Colonic mucosa (tissue), 4 donors: ENCODE measurements at places on chromosomes 11 and 22. TPM values are rescaled to one million over a fixed set of nuclear protein-coding genes. Genes with fewer than 3 reads are reported as not detected.

The NTM gene
- total RNA-seq, result 1.6 TPM

The KDM4F gene
- total RNA-seq, result not detected

The EFCAB6 gene
- total RNA-seq, result 0.80 TPM

GRCh38 chr11:81197396-81197795 is 1536.3 kb downstream of the FAM181B start:
- no peak for DNase-seq

DNA sequence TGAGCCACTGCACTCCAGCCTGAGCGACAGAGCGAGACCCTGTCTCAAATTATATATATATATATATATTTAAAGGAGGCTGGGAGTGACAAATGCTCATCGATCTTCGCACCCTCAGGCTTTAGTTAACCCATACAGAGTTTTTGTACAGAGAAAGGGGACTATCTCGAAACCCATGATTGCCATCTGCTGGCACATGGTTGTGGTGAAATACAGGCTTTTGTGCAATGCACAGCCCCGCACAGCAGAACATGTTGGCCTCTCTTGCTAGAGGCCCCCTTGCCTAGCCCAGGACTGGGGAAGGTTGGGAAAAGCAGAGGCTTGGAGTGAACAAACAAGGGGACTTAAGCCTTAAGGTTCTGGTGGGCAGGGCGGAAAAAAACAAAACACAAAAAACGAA is 3.6 kb downstream of the MYBPC3 start:
- no peak for DNase-seq

- DNase-seq, result no peak
Measured at GRCh38 chr22:38032681-38033521, 24.3 kb upstream of the PICK1 start.

- no peak for DNase-seq
Measured at GRCh38 chr22:19590696-19591095, 66.5 kb upstream of the CLDN5 start.

DNA sequence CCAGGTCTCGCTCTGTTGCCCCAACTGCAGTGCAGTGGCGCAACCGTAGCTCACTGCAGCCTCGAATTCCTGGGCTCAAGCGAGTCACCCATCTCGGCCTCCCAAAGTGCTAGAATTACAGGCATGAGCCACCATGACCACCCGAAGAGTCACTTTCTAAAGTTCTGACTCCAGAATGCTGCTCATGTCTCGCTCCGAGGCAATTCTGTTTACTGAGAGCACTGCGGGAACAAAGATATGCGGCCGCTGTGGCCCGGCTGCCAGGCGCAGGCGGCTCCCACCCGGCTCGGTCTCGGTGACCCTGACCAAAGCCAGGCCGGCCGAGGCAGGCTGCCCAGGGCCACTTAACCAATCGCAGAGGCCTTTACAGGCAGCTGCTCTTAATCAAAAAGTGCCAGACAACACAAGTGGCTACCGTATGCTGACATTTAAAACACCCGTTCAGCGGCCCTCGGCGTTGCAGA is 78.7 kb downstream of the PHF21B start:
- no peak for DNase-seq

- DNase-seq, result no peak
Measured at GRCh38 chr22:28030473-28030872, 111.4 kb upstream of the PITPNB start.

DNA sequence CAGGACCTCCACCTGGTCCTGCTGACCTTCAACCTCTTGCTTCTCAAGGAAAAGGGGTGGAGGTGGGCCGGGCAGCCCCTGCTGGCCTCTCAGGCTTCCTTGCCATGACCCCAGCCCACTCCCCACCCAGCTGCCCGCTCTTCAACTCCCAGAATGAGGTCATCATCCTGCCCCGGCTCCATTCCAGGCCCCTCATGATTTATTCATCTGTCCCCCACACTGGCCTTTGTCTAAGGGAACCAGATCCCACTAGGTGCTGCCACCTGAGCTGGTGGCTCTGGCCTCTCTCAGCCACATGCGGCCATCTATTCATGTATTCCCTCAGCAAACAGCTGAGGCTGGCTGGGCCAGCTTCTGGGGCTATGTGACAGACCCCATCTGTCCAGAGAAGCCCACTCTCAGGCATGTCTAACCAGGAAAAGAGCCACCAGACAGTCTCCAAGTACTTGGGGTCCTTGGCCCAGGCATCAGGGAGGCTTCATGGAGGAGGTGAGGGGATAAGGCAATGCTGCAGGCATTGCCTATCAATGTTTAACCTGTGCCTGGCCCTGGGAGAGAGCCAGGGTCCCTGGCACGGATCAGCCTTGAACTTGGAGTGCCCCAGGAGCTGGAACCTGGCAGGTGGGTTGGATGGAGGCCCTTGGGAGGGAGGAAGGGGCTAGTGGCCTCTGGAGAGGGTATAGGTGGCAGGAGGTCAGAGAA is 2.2 kb upstream of the CABP2 start:
- no peak for DNase-seq

- DNase-seq, result peak; percentile 22
Measured at GRCh38 chr11:1302041-1302460, 7.4 kb downstream of the TOLLIP start.

DNA sequence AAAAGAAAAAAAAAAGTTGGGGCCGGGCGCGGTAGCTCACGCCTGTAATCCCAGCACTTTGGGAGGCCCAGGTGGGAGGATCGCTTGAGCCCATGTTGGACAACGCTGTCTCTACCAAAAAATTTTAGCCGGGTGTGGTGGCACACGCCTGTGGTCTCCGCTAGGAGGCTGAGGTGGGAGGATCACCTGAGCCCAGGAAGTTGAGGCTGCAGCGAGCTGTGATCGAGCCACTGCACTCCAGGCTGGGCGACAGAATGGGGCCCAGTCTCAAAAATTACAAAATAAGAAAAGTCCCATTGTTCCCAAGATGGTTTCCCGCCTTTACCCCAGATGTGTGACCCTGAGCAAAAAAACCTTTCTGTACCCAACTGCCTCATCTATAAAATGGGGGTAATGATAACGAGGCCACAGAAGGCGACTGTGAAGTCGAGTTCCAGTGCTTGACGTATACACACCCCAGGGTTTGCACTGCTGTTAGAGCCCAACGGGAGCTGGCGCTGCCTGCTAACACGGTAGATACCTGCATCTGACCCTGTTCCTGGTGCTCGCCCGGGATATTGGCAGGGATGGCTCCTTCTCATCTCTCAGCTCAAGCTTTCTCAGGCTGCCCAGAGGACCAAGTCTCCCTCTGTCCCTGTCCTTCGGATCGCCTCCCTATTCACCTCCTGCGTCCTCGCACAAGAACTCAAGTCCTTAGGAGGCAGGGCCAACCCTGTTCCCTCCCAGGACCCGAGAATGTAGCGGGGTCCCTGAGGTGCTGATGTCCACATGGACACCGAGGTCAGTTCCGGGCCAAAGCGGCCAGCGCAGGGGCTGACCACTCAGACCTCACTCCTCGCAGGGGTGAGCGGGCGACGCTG is 1.1 kb upstream of the RPLP2 start:
- no peak for DNase-seq

DNA sequence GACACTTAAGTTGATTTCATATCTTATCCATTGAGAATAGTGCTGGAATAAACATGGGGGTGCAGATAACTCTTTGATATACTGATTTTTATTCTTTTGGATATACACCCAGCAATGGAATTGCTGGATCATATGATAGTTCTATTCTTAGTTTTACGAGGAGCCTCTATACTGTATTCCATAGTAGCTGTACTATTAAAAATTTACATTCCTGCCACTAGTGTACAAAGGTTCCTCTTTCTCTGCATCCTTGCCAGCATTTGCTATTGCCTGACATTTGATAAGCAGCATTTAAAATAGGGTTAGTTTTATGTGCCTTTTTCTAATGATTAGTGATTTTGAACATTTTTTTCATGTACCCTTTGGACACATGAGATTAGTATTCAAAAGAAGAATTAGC is 554.2 kb downstream of the JRKL start:
- no peak for DNase-seq

DNA sequence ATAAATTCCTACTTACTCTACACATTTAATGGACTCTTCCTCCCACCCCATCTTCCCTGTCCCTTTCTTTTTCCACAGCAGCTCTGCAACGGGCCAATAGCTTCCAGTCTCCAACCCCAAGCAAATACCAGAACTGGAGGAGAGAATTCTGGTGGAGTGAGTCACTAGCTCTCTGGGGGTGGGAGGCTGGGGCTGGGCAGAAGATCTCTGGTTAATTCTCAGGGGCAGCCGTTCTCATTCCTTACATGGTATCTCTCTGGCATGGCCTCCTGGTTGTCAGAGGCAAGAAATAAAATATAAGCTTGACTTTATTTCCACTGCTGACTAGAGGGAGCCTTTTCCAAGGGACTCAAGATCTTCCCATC is 90.4 kb upstream of the PARVA start:
- DNase-seq, result peak; percentile 38

DNA sequence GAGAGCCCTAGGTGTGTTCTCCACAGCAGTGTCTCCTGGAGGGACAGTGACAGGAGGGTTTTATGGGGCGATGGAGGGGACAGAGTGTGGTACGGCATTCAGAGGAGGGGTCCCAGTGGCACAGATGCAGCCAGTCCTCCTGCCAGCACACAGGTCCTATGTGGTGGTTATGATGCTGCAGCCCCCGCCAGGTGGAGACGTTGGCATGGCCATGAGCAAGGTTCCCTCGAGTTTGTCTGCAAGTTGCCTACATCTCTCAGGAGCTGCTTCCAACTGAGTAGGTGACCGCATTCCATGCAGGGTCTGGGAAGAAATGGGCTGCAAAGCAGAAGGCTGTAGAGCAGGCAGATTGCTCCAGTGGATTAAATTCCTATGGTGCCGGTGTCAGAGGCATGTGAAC is 646.0 kb downstream of the TBC1D22A start:
- no peak for DNase-seq

DNA sequence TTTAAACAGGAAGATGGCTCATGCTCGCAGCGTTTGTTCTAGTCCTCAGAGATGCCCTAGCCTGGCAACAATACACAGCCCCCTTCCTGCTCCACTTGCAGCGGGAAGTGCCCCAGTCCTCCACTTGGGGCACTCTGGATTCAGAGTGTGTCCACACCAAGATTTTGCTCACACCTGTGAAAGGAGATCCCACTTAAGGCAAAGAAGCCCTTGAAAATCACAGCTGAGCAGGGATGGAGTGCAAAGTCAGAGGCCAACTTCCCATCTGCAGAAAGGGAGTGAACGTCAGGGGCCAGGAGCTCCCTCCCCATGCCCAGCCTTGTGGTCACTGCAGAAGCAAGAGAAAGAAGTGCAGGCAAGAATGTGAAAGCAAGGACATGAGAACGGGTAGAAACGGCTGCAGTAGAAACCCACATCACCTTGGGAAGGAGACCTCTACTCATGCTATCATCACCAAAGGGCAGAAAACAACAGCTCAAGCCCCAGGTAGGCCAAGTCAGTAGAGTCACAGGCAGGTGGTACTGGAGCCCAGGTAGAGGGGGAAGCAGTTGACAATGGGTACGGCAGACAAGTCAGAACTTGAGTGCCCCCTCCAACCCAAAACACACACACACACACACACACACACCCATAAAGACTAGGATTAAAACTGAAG is 157.4 kb downstream of the BUD13 start:
- DNase-seq, result no peak

- DNase-seq, result no peak
Measured at GRCh38 chr11:102449651-102450570, 2.7 kb downstream of the TMEM123 start.

GRCh38 chr11:47318166-47318565 is 34.3 kb downstream of the MYBPC3 start:
- no peak for DNase-seq

DNA sequence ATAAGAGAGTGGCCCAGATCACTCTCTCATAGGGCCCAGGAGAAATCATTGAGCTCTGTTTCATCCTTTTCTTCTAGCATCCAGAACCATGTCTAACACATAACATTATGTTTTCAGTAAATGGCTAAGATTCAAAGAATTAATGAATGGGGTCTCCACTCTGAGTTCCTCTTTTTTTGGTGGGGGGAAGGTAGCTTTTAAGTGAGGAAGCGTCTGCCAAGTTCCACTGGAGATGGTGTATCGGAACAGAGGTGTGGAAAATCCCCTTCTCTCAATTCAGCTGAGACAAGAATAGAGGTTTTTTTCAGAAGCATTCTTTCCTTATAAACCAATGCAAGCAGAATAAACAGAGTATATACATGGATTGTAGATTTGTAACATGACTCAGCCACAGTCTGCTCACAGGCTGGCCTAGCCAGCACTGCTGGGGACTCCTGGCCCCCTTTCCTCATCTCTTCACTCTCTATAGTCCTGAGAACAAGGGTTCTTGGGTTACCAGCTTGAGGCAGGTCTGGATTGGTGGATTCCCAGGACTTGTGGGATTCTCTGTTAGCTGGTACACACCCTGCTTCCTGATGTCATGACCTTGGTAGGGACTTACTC is 97.2 kb downstream of the TRAF6 start:
- DNase-seq, result no peak

GRCh38 chr11:99937330-99937729 is 749.8 kb upstream of the ARHGAP42 start:
- DNase-seq, result no peak

GRCh38 chr11:108875134-108875533 is 210.3 kb downstream of the DDX10 start:
- DNase-seq, result no peak

GRCh38 chr11:73498343-73498742 is 99.6 kb downstream of the FAM168A start:
- no peak for DNase-seq
